ENCODE measurements at places on chromosomes 3 and 15. TPM values are rescaled to one million over a fixed set of nuclear protein-coding genes. Genes with fewer than 3 reads are reported as not detected.
A peak's percentile ranks its signal among the peaks of the same experiment; 100 is the strongest.

KY gene
- total RNA-seq: not detected

NEK10 gene
- 2.3 TPM for total RNA-seq

DNA sequence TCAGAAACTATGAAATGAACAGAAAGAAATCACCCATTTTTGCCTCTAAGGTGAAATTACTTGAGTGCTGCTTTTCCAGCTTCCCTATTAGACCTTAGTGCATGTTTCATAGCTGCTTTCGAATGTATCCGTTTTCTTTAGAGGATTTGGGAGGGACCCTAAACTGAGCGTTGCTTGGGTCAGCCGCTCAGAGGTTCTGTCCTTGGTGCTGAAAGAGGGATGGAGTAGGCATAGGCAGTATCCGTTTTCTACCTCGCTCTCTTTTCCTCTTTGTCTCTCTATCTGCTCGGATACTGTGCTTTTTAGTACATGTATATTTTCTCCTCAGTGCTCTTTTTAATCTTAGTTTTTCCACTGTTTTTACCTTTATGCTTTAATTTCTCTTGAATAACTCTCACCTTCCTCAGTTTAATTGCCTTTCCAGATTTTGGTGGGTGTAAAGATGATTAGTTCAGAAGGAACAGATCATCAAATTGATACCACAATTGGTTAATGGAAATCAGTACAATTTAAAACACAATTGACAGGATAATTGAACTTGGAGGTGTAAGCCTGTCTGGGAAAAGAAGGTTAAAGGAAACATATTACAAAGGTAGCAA, at the start of gene DRD3:
Gene DRD3 (minus strand): TSS at position 283 of the 599 bp plus-strand sequence. CDS start 7,060 bp downstream, outside the sequence.
- peak; percentile 34 for DNase-seq

DNA sequence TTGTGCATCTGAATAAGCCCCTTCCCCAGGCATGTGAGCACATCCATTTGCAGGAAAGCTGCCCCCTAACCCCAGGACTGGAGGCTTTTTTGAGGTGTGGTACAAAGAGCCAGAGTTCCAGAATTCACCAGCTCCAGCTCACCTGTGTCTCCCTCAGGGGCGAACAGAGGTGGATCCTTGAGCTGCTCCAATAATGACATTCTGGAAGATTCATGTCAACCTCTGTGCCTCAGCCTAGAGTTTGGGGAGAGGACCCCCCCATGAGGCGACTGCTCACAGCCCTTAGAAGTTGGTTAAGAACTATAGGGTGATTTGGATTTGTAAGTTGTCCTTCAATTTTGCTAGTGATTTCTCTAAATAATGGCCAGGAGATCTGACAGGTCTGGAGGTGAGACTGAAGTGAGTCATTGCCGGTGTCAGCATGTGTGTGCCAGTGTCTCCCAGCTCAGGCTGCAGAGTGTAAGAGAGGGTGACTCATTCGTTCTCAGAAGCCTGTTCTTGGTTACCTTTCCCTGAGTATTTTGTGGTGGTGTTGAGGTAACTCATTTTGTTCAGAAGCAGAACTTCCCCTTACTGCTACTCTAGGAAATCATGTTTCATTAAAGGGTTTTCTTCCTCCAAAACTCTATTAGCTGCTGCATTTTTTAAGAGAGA, 136.9 kb upstream of the TOPAZ1 start:
- DNase-seq: peak; percentile 62

STRIT1 gene
- total RNA-seq: not detected

POTEB2 gene
- not detected for total RNA-seq

DNA sequence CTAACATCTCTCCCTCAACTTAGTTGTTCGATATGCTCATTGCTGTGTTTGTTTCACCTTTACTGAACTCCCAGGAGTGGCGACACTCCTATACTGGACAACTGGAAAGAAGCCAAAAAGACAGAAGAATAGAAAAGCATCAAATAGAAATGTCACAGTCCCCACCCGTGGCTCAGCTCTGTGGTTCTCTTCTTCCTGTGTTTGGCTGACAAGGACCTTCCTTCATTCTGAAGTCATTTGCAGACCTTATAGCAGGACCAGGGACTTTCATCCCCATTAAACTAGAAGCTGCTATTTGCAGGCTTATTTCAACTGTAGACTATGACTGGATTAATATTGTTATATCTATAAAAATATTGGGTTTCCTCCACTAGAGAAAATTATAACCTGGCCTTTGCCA, 125.9 kb downstream of the NECTIN3 start:
- no peak for DNase-seq

DNA sequence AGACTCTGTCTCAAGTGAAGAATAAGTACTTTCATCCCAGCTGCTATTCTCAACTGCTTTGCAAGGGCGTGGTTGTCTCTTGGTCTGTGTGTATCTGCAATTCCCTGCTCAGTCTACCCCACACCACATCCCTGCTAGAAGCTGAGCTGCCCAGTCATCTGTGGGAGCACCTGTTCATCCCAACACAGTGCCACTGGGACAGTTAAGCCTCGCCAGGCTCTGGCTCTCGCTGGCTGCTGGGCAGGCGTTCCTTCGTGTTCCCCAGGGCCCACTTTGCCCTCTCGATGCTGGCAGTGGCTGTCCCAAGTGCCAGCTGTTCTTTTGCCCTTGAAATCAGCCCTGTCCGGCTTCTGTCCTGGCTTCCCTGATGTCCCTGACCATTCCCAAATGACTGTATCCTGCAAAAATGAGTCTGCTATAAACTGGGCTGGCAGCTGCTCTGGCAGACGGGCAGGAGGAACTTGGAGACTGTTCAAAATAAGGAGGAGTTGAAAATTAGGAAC, 91.6 kb upstream of the KLHL25 start:
- no peak for DNase-seq

DNA sequence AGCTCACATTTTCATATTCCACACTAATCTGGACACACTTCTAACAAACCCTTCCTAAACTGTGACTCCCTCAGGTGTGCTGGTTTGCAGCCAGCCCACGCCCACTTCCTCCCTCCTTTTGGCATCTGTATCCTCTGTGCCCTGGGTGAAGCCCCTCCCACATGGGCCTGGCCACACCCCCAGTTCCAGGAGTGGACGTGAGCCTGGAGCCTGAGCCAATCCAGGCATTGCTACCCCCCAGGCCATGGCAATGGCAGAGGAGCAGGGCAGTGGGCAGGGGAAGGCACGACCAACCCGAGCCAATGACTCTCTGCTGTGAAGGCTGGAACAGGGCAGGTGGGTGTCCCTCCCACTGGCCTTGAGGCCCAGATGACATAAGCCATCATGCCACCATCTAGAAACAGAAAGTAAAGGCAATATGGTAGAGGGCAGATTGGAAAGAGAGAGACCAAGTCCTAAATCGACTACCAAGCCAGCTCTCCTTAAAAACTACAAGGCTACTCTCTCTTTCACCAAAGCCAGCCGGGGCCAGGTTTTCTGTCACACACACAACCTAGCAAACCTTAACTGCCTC, 18.6 kb downstream of the FAM174B start:
- peak; percentile 62 for DNase-seq

MESP2 gene
- total RNA-seq: not detected

DNA sequence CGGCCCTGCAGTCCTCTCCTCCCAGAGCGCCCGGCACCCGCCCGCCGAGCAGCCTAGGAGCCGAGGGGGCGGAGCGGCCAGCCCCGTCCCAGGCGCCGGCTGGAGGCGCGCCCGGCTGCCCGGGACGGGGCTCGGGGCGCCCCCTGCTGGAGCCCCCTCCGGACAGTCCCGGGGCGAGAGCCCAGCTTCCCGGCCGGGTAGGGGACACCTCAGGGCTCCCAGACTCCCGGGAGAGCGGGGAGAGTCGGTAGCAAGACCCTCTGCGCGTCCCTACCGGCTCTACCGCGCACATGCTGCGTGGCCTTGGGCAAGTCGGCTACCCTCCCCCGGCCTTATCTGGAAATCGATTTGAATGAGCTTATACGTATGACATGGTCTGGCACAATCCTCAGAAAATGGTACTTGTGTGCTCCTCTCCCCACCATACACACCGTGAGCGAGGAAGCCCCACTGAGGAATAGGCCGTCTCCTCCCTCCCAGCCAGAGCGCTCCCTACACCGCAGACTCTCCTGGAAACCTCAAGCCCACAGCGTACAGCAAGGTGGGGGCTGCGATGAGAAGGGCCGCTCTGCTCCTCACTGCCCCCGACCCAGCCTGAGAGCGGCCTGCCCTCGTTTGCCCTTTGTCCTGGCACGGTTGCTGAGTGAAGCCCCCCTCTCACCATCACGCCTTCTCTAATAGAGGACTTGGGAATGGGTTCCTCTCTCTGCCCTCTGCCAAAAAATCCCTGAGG, at the start of gene DAPK2:
Gene DAPK2 (minus strand): TSS at position 65 of the 733 bp plus-strand sequence. CDS start 6,224 bp downstream, outside the sequence.
- DNase-seq: peak; percentile 89

TRMT10C gene
- 29.7 TPM for total RNA-seq

All from Calu3 (cell line).